Fibroblast of skin of left quadriceps (primary cell): ENCODE measurements at places on chromosomes 12 and 14.

GRCh38 chr12:57738661-57739237 lies at the start of gene AGAP2:
TSS of gene AGAP2 (minus strand) at chr12:57738742. CDS start at chr12:57738246, 496 bp downstream.
- DNase-seq: no peak

GRCh38 chr12:117994551-117995438 lies 21.7 kb upstream of the RFC5 start:
- no peak for DNase-seq

DNA sequence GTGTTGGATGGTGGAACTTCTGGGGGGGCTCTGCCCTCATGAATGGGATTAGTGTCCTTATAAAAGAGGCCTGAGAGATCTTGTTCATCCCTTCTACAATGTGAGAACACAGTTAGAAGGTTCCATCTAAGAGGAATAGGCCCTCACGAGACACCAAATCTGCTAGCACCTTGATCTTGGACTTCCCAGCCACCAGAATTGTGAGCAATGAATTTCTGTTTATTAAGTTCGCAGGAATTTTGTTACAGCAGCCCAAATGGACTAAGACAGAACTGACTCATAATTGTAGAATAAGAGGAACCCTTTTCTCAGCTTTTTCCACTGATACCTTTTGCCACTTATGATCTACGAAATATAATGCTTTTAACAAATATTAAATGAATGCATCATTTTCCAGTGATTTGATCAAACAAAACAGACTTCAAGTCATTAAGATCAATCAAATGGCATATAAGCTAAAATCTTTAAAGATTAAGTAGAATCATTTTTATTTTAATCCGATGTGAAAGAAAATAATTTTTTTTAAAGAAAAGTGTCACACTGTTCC lies 68.2 kb downstream of the HECTD1 start:
- DNase-seq: no peak

GRCh38 chr14:53478174-53478573 lies 325.1 kb upstream of the DDHD1 start:
- no peak for DNase-seq

DNA sequence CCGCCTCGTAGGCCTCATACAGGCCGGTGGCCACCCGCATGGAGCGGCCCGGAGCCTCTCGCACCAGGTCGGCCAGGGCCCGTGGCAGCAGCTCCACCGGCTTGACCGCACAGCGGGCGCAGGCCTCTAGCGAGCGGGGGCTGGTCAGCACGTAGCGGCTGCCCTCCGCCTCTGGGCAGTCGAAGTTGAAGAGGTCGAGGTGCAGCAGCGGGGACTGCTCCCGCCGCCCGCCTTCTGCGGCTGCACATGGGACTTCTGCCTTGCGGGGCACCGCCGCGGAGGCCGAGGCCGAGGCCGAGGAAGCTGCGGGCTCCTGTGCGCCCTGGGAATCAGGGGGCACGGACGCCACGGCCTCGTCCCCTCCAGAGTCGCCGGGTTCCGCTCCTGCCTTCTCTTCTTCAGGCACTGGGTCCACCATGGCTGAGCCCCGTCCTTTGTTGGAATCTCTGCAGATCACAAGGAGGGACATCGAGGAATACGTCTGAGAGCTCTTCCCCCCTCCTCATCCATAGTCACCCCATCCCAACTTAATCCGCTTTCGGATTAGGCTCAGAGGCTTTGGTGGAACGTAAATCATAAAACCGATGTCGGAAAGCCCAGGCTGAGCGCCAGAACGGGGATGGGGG lies 1.4 kb downstream of the CCDC177 start:
- no peak for DNase-seq

DNA sequence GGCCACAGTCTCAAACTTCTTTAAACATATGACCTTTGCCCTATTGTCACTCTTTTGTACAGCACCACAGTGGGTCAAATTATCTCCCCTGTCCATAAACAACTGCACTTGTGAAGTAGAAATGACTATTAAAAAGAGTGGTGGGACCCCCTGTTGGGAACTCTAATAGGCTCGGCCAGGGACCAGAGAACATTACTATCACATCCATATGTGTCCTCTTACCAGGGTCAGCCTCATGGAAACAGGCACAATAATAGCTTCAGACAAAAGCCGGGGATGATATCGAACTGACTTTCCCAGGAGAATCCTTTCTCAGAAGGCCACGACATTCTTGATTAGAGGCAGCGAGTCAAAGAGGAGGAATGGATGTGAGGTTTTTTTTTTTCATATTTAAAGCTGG lies 96.6 kb downstream of the NKX2-1 start:
- DNase-seq: no peak

DNA sequence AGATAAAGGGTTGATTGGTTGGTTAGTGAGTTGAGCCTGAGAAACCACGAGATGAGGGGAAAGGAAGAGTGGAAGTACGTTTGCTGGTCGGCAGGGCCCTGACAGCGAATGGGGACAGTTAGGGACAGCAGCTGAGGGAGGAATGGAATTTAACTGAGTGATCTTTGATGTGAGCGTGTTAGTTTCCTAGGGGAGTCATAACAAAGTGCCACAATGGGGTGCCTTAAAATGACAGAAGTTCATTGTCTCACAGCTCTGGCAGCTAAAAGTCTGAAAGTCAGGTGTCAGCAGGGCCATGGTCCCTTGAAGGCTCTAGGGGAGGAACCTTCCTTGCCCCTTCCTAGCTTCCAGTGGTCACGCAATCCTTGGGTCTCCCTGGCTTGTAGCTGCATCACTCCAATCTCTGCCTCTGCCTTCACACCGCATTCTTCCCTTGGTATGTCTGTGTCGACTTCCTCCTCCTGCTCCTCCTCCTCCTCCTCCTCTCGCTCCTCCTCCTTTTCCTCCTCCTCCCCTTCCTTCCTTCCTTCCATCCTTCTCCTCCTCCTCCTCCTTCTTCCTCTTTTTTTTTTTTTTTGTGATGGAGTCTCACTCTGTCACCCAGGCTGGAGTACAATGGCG lies 26.0 kb upstream of the RIN3 start:
- no peak for DNase-seq

DNA sequence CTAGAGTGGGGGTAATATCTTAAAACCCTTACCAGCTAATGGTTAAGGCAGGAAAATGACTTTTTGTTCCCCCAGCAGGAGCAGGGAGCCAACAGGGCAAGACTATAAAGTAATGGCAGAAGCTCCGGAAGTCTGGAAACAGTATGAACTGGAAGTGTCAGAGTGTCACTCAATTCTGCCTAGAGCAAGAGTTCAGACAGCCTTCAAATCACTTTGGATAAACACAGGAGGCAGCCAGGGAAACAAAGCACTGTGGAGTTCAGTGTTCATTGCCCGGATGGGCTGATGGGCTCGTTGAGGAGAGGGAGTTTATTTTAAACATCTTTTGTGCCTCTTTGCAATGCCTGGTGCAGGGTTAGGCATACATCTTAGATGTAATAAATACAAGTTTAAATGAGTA lies 16.5 kb upstream of the DYRK2 start:
- no peak for DNase-seq

GRCh38 chr14:99194136-99194535 lies 77.9 kb downstream of the BCL11B start:
- no peak for DNase-seq

DNA sequence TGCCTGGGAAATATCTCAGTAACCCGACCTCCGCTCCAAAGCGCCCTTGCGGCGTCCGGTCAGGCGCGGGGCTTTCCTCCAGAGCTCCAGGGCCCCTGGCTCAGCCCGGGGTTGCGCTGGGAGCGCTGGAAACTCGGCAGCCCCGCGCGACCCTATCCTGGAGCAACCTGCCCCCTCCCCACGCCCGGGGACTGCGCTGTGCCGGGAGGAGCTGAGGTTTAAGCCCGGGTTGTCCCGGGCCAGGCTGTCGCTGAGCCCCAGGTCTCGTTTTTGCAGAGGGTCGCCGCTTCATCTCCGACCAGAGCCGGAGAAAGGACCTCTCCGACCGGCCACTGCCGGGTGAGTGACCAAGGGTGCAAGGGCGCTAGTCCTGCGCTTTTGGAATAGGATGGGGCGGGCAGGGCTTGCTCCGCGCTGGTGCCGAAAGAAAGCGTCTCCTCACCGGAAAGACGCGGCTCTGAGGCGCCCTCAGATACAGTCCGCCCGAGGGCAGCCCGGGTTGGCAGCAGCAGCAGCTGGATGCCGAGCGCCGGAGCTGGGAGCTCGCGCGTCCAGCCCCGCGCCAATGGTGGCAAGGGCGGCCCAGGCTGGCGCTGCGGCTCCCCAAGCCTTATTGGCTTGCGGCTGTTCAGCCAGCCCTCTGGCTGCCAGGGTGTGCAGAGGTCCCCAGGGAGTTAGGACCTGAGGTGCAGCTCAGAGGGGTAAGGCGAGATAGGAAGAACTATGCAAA lies 1.5 kb downstream of the SPX start:
- DNase-seq: no peak

DNA sequence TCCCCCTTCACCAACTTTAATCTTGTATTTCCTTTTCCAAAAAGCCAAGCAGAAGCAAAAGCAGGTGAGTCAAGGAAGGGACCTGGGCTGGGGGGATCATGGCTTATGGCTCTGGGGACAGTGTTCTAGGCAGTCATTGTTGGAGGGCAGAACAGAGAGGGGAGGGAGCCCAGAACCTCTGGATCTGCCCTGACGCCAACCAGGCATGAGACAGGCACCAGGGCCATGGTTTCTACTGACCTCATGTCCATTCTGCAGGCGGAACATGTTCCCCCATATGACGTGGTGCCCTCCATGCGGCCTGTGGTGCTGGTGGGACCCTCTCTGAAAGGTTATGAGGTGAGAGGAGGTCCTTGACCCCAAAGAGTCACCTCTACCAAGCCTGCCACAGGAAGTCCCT lies 6.6 kb downstream of the CACNB3 start:
- no peak for DNase-seq

GRCh38 chr14:37985826-37986470 lies 221.8 kb upstream of the SSTR1 start:
- DNase-seq: peak; percentile 36
